Stimulated activated CD4-positive, alpha-beta T cell treated with anti-CD3 and anti-CD28 coated beads, Interleukin-12 subunit alpha, Interleukin-12 subunit beta, amount 100 ng/mL, for 48 hours (primary cell): ENCODE measurements at places on chromosomes 2 and 18.
A peak's percentile ranks its signal among the peaks of the same experiment; 100 is the strongest.

DNA sequence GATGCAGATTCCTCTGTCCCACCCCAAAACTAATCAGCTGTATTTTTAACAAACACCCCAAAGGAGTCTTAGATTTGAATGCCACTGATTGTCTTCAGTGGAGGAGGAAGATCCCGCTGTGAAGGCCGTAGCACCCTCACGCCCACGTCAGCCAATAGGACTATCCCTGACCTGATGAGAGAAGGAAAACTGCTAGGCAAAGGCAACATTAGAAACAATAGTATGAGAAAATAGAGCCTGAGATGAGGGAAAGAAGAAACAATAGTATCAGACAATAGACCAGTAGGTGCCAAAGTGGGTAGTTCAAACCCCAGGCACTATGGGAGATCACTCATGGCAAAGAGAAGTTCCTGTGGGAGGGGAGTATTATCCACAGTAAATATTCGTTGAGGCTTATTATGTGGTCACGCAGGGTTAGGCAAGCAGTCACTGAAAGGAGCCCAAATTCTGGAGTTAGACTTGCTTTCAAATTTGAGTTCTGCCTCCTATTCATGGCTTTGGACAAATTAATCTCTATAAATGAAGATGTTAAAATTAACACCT is 2.8 kb downstream of the PCBP1 start:
- DNase-seq, result no peak

GRCh38 chr2:230849633-230850357 is 14.9 kb upstream of the ITM2C start:
- peak; percentile 54 for DNase-seq

GRCh38 chr18:35749701-35750100 is 168.2 kb downstream of the GALNT1 start:
- DNase-seq, result no peak

GRCh38 chr2:54524226-54524991 is 68.3 kb downstream of the SPTBN1 start:
- DNase-seq, result peak; percentile 25

DNA sequence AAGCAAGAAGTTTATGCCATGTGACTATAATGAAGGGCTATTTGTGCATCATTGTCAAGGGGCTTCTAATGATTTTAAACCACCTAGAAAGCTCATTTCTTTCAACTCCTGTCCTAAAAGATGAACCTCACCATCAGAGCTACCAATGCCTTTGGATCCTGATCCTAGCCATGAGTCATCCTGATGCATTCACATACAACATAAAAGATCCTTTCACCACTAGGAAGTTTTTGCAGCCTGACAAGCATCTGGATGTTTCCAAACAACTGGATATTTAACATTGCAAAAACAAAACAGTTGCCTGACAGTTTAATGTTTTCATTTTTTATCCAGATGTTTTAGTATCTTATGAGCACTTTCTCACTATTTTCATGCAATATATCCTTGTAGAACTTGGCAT is 425.3 kb downstream of the MBD2 start:
- DNase-seq, result no peak

DNA sequence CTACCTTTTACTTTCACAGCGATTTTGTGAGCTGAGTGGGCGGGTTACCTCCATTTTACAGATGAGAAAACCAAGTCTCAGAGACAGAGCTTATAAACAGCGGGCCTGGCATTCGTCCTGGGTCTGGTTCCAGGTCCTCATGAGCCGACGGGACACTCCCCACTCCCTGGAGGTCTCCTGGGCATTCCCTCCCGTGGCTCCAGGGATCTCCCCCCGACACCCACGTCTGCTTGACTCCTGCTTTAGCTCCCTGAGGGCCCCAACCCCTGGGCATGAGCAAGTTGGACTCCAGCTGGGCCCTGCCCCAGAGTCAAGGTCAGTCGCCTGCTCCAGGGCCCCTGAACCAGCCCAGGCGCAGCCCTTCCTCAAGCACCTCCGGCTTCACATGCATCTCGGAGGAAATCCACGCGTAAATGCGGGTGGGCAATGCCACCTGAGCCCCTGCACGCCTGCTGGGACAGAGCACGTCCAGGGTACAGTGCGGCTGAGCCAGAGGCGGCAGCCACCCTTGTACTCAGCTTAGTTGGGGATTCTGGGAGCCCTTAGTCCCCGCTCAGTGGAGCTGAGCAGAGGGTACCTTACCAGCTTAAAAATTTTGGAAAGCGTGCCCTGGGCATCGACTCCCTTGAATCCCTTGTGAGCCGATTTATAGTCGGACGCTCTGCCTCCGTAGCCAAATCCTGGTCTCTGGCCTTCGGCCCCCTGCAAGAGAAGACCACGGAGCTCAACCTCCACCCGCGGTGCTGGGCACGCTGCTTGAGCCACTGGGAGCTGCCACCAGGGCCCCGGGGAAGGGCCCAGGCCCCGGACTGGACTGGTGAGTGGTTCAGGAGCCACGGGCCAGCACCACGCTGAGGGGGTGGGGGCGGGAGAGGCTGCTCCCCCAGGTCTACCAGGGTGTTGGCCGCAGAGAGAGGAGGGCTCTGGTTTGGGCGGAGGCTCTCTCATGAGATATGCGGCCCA is 148.1 kb downstream of the MBP start:
- DNase-seq, result no peak

- no peak for DNase-seq
Observed at GRCh38 chr2:196413821-196414274, 225.7 kb upstream of the CCDC150 start.
